ENCODE measurements at places on chromosomes 4 and X.

DNA sequence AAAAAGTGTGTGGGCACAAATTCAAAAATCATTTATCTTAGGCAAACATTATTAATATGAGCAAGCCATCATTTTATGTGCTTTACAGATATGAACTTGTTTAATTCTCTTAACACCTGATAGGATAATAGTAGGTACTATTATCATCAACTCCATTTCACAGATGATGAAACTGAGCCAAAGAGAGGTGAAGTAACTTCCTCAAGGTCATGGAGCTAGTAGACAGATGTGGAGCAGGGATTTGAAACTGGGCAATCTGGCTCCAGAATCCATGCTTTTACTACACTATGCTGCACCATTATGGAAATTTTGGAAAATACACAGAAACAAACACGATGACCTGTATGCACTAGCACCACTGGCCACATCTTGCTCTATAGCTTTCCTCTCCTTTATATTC is 1.0 kb upstream of the PIN4 start:
- no peak for DNase-seq

- DNase-seq, result no peak
Measured at GRCh38 chr4:10584042-10584441, 100.5 kb downstream of the CLNK start.

GRCh38 chr4:8373973-8374545 is 66.5 kb downstream of the ACOX3 start:
- DNase-seq, result no peak

- peak; percentile 34 for DNase-seq
Measured at GRCh38 chr4:81351654-81352445, 119.9 kb downstream of the RASGEF1B start.

GRCh38 chr4:108052558-108053120 is 63.0 kb downstream of the HADH start:
- DNase-seq, result no peak

DNA sequence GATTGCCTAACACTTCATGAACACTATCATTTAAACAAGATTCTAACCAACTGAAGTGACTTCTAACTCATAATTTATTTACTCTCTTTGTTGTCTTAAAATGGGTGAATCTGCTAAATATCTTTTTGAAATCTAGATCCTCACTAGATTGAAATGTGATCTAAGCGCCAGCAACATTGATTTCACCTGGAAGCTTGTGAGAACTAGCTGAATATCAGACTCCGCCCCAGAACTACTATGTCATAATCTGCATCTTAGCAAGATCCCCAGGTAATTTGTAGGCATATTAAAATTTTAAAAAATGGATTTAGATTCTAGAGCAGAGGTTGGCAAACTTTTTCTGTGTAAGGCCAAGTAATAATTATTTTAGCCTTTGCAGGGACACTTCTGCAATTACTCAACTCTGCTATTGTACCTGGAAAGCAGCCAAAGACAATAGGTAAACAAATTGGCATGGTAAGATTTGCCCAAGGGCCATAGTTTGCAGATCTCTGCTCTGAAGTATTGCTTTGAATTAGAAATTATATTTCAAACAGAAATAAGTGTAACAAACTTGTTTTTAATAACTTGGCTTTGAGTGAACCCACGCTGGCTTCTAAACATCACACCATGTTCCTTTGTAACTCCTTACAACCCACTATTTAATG is 121.5 kb downstream of the REELD1 start:
- no peak for DNase-seq

DNA sequence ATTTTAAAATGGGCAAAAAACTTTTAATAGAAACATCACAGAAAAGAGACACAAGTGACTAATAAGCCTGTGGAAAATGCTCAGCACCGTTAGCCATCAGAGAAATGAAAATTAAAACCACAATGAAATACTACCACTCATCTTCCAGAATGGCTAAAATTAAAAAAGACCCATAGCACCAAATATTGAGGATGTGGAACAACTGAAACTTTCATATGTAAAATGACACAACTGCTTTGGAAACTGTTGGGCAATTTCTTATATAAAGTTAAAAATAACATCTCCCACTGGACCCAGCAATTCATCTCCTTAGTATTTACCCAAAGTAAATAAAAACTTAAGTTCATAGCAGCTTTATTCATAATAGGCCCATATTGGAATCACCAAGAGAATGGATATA is 94.2 kb downstream of the TENM3 start:
- DNase-seq, result no peak

DNA sequence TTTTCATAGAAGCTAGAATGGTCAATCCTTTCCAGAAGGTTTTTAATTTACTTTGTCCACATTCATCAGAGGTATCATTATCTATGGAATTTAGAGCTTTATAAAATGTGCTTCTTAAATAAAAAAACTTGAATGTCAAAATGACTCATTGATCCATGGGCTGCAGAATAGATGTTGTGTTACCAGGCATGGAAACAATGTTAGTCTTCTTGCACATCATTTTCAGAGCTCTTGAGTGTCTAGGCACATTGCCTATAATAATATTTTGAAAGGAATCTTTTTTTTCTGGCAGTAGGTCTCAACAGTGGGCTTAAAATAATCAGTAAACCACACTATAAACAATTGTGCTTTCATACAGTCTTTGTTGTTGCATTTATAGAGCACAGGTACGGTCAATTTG is 200.3 kb downstream of the FAT4 start:
- no peak for DNase-seq

DNA sequence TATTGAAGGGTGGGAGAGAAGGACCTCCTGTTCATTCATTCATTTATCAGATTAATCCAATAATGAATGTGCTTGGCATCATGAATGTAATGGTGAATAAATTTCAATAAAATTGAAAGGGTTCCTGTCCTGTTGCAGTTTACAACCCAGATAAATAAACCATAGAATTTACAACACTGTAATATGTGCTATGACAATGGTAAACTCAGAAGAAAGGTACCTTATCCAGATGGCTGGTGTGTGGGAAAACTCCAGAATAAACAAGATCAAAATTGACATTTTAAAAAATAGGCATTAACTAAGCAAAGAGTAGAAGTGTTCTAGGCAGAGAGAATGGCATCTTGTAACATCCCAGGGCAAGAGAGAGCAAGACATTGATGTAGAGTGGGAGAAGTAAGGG is 15.3 kb downstream of the ARL13A start:
- DNase-seq, result no peak

GRCh38 chr4:158929939-158930638 is 161.3 kb downstream of the FNIP2 start:
- no peak for DNase-seq

DNA sequence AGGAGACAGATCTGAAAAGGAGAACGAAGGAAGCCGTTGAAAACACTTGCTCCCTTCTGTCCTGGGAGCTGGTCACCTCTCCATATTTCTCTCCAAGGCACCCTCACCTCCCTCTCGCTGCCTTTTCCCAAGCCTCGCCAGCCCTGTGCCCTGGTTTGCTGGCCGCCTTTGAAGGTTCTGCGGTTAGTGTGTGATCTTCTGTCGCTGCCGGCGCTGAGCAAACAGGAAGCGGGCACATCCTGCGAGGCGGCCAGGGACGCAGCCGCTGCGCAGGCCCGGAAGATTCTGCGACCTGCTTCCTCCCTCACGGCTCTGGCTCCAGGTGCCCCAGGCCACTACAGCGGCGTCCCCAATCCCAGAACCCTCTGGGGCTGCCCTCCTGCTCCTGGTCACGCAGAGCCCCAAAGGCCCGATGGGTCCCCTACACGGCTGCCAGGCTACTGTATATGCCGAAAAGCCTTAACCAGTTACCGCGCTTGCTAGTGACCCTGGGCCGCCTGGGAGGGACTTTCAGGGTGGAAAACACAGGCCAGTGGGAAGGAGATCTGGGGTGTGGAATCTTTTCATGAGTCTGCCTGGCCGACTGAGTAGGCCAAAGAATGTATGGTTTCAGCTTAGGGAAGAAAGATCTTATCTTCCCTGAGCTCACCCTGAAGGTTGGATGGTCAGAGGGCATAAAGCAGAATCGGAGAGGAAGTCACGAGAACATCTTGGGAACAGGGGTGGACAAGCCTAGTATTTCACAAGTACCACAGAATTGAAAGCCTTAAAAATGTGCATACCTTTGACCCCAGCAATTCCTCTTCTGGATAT is 2.3 kb upstream of the SASH3 start:
- peak; percentile 80 for DNase-seq

DNA sequence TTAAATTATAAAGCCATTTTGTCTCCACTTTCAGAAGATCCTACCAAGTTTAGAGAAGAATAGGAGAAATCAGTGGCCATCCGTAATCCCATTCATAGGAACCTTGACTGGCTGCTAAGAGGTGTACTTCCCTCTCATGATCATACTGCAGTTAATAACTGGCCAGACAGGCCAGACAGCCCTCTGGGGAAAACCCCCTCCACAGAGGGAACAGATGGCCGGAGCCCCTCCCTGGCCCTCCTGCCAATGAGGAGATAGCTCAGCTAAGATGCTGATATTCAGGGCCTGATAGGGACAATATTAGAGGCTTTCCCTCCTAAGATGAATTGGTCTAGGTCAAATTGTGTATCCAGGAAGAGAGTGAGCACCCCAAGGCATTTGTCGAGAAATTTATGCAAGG is 200.0 kb upstream of the MAOA start:
- no peak for DNase-seq

DNA sequence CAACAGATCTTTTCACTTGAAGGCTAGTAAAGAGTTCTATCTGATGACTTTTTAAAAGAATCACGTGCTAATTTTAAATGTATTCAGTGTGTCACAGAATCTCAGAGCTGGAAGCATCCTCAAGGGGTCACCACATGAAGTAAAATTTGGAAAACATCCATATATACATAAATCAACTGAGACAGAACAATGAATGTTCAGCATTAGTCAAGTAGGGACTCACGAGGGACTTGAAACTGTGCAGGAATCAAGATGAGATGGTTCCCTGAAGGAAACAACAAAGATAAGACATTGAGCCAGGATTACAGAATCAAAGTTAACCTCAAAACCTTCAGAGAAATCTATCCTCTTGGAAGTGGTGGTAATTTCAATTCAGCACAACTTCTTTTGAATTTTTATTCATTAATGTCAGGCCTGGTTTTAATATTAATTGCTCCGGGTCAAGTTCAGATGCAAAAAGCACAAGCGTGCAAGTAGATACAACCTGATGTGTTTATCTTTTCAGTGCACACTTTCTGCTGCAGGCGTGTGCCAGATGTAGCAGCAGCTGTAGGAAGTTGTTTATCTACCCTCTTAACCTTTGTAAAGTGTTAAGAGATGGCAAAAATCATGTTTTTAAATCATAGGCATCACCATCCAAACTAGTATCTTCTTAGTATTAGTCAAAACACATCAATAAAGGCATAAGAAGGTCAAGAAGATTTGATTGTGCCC is 87.7 kb upstream of the SRD5A3 start:
- no peak for DNase-seq

GRCh38 chrX:29466456-29466855 is 748.9 kb upstream of the MAGEB2 start:
- no peak for DNase-seq

- DNase-seq, result no peak
Measured at GRCh38 chr4:119266153-119266552, 53.6 kb downstream of the USP53 start.
